ENCODE measurements at places on chromosomes 12 and 14.

GRCh38 chr14:50357753-50358395 is 38.8 kb downstream of the CDKL1 start:
- no peak for DNase-seq

DNA sequence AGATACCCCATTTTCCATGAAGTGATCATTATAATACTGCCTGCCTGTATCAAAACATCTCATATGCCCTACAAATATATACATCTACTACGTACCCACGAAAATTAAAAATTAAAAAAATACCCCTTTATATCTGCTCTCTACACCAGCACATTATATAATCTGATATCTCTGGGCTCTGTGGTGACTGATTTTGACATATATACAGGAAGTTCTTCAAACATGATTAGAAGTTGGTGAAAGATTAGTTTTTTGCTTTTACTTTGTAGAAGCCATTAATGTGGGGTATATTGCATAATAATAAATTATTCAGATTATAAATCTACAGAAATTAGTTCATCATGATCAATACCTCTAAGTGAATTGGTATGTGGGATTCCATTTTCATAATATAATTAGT is 126.7 kb upstream of the MDM1 start:
- DNase-seq: no peak

GRCh38 chr12:61757831-61758505 is 502.2 kb upstream of the USP15 start:
- no peak for DNase-seq

DNA sequence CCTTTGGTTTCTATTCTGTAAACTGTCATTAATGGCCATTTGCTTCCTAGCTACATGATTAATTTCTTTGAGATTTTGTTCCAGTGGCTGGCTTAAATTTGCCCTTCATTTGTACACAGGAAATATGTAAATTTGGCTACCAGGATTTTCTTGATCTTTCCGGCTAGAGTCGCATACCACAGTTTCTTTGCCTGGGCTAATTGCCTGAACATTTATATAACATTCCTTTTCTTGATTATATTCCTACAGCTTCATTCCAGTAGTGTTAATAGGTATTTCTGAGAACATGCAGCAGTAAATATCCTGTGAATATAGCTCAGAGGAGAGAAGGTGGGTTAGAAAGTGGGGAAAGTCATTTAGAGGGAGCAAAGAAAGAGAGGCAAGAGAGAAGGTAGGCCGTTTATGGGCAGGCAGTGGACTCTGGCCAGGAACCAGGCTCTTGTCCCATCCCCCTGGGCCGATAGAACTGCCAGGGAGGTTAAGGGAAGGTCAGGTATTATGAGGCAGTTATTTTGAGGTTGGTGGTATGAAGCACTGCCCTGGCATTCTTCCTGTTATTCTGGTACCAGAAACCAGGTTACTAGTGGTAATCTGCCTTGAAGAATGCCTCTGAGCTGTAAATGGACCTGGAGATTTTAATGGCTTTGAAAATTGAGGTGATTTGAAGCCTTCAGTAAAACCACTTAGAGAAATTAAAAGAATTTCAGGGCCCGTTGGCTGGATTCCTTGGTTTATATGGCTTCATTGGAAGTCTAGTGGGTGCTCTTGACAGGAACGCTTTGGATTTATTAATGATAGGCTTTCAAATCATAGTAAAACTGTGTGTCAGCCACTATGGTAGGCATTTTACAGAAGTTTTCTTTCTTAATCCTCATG is 4.4 kb downstream of the RNF10 start:
- DNase-seq: no peak

- DNase-seq: no peak
Measured at GRCh38 chr14:71021347-71022011, 114.2 kb downstream of the PCNX1 start.

- DNase-seq: no peak
Measured at GRCh38 chr14:74794947-74795346, 31.8 kb downstream of the YLPM1 start.
